ENCODE measurements at places on chromosomes 6 and 20. TPM values are rescaled to one million over a fixed set of nuclear protein-coding genes. Genes with fewer than 3 reads are reported as not detected.

Gene MAP3K4
- total RNA-seq: 22.6 TPM

Gene WFDC2
- total RNA-seq: not detected

Gene AVP
- not detected for total RNA-seq

Gene SLC17A3
- total RNA-seq: not detected

Gene MRAP2
- total RNA-seq: 4.6 TPM
